Natural killer cell (primary cell): ENCODE measurements at places on chromosomes 4 and X.
A peak's percentile ranks its signal among the peaks of the same experiment; 100 is the strongest.

GRCh38 chrX:43481576-43481975 lies 174.5 kb upstream of the MAOA start:
- H3K4me1 ChIP-seq = no peaks in the 10 kb centered on the region
- no peak overlapping the region for H3K4me3 ChIP-seq

DNA sequence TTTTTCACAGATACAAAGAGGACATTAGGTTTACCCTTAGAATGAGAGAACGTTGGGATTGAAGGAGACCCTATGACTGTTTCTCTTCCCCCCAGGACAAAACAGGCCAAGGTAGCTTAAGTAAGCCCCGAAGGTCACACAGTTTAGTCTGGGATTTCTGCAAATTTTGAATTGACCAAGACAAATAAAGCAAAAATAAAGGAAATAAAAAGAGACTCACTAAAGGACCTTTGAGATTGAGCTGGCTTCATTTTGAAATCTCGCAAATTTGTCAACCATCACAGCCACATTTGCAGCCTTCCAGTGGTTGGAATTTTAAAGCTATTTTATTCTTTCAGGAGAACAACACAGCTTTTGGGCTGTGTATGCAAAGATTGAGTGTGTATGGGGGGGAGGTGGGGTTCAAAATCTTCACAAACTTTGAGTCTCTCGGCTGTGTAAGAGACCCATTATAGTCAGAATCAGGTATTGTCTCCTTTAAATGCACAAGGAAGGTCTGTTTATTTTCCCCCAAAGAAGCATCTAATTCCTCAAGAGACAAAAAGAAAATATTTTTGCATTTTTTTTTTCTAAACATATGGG lies 4.2 kb downstream of the TMSB4X start:
- H3K4me3 ChIP-seq = peak overlapping the region; percentile 94
- peak overlapping the region; percentile 80 for H3K27ac ChIP-seq
- H3K4me1 ChIP-seq = peaks cover 41% of the 10 kb centered on the region
- DNase-seq = no peak

- H3K27me3 ChIP-seq = no peaks in the 10 kb centered on the region
- no peak for DNase-seq
- H3K4me1 ChIP-seq = no peaks in the 10 kb centered on the region
- H3K4me3 ChIP-seq = no peak overlapping the region
Observed at GRCh38 chrX:43758044-43758443, 101.9 kb downstream of the MAOA start.

GRCh38 chrX:45479196-45479834 lies 278.6 kb upstream of the DIPK2B start:
- H3K4me1 ChIP-seq = no peaks in the 10 kb centered on the region
- H3K4me3 ChIP-seq = no peak overlapping the region
- DNase-seq = no peak
- no peaks in the 10 kb centered on the region for H3K36me3 ChIP-seq
- no peaks in the 10 kb centered on the region for H3K27me3 ChIP-seq
- no peak overlapping the region for H3K27ac ChIP-seq

GRCh38 chr4:80071604-80072227 lies 1.3 kb downstream of the ANTXR2 start:
- H3K36me3 ChIP-seq = peaks cover 3% of the 10 kb centered on the region
- peak; percentile 44 for DNase-seq
- H3K4me3 ChIP-seq = peak overlapping the region; percentile 67
- H3K27me3 ChIP-seq = no peaks in the 10 kb centered on the region

DNA sequence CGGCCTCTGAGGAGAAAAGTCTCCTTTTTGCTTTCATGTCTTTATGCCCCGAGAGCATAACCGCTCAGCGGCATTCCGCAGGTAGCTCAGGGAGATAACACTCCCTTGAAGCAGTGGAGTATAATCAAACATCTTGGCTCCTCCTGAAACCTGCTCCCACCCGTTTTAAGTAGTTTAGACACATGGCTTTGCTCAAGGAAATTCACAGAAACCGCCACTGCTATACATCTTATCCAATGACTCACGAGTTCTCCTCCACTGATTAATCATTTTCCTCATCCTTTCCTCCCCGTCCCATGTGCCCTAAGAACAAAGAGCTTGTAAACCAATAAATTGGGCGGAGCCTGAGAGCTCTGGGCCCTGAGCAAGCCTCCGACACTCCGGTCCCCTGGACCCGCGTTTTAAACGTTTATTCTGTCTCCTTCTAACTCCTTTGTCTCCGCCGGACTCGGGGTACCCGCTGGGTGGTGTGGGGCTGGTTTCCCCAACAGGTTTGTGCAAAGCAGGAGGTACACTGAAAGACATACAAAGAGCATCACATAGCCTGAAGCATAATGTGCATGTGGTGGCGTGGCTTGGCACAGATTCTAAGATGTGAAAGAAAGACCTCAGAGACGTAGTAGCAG lies 401.2 kb downstream of the TLL1 start:
- H3K4me1 ChIP-seq = no peaks in the 10 kb centered on the region
- H3K27ac ChIP-seq = no peak overlapping the region
- H3K27me3 ChIP-seq = no peaks in the 10 kb centered on the region
- DNase-seq = no peak
- H3K36me3 ChIP-seq = no peaks in the 10 kb centered on the region

GRCh38 chrX:36573720-36574119 lies 434.4 kb upstream of the FAM47C start:
- H3K4me3 ChIP-seq = no peak overlapping the region
- no peak overlapping the region for H3K27ac ChIP-seq
- no peaks in the 10 kb centered on the region for H3K4me1 ChIP-seq

GRCh38 chrX:12896935-12897334 lies 9.5 kb upstream of the TLR8 start:
- no peaks in the 10 kb centered on the region for H3K36me3 ChIP-seq
- no peak overlapping the region for H3K27ac ChIP-seq
- H3K4me3 ChIP-seq = no peak overlapping the region
- H3K27me3 ChIP-seq = no peaks in the 10 kb centered on the region

DNA sequence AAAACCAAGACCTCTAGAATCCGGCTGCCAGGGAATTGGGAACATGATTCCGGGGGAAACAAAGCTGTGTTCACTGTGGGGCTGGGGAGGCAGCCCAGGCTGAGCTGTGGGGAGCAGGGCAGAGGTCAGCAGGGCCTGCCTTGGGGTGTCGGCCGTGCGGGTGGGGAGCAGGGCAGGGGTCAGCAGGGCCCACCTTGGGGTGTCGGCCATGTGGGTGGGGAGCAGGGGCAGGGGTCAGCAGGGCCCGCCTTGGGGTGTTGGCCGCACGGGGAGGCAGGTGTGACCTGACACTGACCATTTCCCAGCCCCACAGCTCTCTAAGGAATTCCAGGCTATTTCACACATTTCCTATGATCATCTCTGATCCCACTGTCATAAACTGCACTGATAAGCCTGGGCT lies 45.6 kb upstream of the CPLX1 start:
- no peaks in the 10 kb centered on the region for H3K27me3 ChIP-seq
- no peak overlapping the region for H3K27ac ChIP-seq
- no peak overlapping the region for H3K4me3 ChIP-seq
- no peak for DNase-seq

DNA sequence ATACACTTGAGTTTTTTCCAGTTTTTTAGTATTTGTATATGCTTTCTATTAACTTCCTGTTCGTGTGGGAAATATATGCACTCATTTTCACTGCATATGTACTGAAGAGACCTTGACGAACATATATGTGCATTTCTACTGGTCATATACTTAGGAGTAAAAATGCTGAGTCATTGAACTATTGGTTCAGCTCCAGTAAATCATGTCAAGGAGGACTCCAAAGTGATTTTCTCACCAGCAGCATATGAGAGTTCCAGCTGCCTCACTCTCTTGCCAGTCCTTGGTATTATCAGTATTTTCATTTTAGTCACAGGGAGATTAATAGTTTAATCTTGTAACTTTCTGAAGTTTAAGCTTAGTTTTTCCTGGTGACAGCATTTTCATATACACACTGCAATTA lies 2750.2 kb downstream of the ARAP2 start:
- H3K27ac ChIP-seq = no peak overlapping the region
- no peak for DNase-seq
- H3K4me3 ChIP-seq = no peak overlapping the region
- no peaks in the 10 kb centered on the region for H3K36me3 ChIP-seq

DNA sequence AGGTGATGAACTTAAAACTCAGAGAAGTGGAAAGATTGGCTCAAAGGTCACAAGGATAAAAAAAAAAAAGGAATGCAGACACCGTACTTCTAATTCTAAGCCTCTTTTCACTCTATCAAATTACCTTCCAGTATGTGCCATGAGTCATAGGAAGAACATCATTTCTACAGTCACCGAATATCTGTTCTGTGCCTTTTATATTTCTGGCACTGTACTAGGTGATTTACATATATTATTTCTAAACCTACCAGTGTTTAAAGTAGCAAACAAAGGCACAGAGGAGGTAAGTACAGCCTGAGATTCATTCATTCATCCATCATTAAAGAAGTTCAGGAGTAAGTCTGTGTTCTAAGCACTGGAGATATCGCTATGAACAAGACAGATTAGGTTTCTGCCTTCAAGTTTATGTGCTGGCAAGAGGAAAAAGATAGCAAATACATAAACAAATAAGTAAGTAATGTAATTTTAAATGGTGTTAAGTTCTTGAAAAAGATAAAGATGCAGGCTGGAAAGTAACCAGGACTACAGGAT lies 65.3 kb downstream of the PALLD start:
- no peaks in the 10 kb centered on the region for H3K27me3 ChIP-seq
- H3K36me3 ChIP-seq = no peaks in the 10 kb centered on the region
- no peak overlapping the region for H3K27ac ChIP-seq
- no peaks in the 10 kb centered on the region for H3K4me1 ChIP-seq
- DNase-seq = no peak

DNA sequence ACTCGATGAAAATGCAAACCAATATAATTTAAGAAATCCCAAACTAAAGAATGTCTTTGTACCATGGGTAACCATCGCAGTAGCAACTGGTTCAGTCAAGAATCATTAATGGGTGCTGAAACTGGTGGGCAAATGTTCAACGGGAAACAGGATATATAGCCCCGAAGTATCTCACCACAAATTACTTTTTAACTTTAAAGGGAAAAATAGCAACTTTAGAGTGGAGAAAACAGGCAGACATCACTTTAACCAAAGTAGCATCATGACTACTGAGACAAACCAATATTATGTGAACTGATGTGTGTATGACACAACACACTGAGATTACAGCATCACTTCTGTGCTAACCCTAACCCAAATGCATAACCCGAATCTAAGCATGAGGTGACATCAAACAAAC lies 33.8 kb upstream of the SLAIN2 start:
- no peaks in the 10 kb centered on the region for H3K27me3 ChIP-seq
- DNase-seq = no peak
- no peak overlapping the region for H3K27ac ChIP-seq
- no peaks in the 10 kb centered on the region for H3K36me3 ChIP-seq
- no peak overlapping the region for H3K4me3 ChIP-seq

DNA sequence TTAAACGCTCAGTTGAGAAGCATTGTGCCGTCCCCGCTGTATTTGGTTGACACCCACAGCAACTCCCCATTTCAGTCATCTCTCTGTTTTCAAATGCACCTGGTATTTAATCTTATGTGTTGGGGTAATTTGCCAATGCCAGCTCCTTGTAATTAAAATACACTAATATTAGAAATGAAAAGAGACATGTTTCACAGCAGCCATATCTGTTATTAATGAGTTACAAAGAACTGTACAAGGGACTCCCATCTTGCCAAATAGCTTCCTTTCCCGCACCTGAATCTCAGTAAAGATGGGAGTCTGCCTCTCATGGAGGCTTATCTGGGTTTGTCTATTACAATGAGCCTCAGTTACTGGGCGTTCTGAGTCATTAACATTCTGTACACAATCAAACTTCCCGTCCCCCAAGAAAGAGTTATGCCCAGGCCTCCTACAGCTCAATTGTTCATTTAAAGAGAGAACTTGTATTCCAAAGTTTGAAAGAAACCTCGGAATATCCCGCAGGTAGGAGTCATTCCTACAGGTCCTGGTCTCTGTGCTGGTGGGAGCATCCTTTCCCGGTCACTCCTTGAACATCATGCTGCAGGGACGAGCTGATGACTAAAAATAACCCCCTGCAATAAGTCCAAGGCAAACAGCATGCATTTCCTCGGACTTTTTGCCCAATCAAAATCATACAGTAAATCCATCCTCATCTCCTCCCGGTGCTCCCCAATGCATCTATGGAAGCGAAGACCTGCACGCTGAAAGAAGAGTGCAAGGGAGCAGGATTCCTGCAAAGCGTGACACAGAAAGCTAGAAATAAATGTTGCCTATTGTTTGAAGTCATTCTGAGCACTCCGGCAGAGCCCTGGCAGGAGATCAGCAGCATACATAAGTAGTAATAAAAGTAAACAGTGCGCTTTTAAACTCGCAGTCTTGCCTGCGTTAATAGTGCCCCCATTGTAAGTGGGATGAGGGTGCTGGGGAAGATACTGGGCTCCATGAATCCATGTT lies 926 bp downstream of the NDP start:
- H3K36me3 ChIP-seq = no peaks in the 10 kb centered on the region
- peaks cover 9% of the 10 kb centered on the region for H3K4me1 ChIP-seq
- H3K27ac ChIP-seq = no peak overlapping the region
- no peak for DNase-seq
- H3K27me3 ChIP-seq = peaks cover 5% of the 10 kb centered on the region
- H3K4me3 ChIP-seq = no peak overlapping the region

- H3K27me3 ChIP-seq = peaks cover 17% of the 10 kb centered on the region
- H3K4me1 ChIP-seq = no peaks in the 10 kb centered on the region
- no peak for DNase-seq
- H3K36me3 ChIP-seq = no peaks in the 10 kb centered on the region
- no peak overlapping the region for H3K27ac ChIP-seq
Observed at GRCh38 chr4:153773236-153773690, 13.4 kb upstream of the RNF175 start.
